AG04450 (cell line): ENCODE measurements at places on chromosomes 1 and 21. TPM values are rescaled to one million over a fixed set of nuclear protein-coding genes. Genes with fewer than 3 reads are reported as not detected.

DNA sequence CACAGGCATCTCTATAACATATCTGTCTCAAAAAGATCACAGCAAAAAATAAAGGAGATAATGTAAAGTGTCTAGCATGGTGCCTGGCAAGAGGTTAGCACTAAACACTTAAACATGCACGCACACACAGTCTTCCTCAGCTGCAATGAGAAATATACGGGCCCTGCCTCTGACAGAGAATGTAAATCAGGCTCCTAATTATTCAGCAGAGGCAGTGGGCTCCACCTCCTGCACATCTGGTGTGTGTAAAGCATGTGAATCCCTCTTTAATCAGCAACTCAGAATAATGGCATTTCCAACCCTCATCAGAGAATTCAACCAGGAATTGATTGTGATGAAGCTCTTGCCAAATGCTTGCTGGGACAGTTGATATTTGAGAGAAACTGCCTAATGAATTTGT is 85.6 kb upstream of the KCNA3 start:
- DNase-seq, result no peak

The PPIH gene
- polyA plus RNA-seq, result 25.8 and 36.1 TPM in 2 replicates

- no peak for DNase-seq
Measured at GRCh38 chr1:28915031-28915895, 894 bp downstream of the EPB41 start.

GRCh38 chr1:191174298-191174697 is 696.6 kb upstream of the BRINP3 start:
- no peak for DNase-seq

- no peak for DNase-seq
Measured at GRCh38 chr1:198651650-198652400, 13.0 kb downstream of the PTPRC start.

DNA sequence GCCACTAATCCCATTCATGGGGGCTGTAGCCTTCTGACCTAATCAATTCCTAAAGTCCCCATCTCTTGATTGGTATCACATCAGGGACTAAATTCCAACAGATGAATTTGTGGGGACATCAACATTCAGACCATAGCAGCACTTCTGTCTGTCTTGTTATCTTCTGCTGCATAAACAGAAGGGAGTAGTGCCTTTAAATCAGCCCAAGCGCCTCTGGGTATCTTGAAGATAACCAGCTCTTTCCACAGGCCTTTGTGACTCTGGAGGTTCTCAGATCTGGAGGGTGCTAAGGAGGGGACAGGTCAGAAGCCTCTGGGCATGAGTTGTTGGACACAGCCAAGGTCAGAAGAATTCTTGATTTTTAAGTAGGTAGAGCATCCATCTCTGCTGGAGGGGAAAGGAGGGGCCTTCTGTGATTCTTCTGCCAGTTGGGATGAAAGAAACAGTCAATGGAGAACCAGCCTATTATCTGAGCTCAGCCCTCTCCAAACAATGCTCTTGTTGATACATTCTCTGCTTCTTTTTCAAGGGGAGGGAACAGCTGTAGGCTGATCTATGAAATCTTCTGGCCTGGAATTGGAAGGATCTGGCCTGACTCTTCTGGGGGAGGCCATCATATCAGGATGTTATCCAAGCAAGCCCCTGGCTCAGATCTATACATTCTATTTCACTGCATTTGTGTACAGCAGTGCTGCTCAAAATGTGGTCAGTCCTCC is 31.3 kb upstream of the LRIG2 start:
- DNase-seq, result no peak

DNA sequence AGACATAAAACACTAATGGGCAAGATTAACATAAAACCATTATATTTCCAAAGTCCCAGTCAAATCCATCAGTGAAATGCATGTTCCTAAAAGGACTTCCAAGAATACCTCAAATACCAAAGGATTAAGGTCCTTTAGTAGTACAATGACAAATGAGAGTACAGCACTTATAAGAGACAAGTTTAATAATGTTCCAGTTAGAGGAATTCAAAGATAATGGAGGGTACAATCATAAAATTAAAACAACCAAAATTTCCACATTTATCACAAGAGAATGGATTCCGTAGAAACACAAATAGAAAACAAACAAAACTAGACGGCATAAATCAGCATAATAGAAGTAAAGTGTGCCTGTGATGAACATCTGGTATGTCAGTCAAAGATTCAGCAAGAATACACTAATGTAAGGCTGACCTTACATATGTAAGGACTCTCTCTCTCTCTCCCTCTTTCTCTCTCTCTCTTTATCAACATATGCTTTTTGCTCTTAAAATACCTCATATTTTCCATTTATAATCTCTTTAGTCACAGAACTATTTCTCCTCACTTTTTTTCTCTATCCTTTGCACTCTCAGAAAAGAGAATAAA is 32.8 kb upstream of the C1orf53 start:
- no peak for DNase-seq

DNA sequence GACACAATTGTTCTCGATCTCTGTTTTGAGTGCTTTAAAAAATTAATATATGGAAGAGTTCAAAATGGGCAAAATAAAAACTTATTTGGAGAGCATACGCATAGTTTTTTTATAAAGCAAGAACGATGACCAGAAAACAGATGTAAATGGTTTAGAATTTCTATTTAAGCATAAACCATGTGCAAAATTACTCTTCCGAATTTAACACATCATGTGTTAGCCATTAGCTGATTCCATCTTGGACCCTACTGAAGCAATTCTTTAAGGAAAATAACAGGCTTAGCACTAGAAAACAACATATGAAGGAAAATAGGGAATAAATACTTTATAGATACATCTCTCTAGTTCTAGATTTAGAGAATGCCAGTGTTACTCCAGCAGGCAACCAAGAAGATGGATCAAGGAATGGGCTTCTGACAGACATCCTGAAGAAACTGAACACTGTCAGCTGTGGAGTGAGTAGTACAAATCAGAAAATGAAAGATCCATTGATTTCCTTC is 26.7 kb downstream of the CDC7 start:
- no peak for DNase-seq

GRCh38 chr1:57336793-57337192 is 87.1 kb downstream of the DAB1 start:
- DNase-seq, result no peak

DNA sequence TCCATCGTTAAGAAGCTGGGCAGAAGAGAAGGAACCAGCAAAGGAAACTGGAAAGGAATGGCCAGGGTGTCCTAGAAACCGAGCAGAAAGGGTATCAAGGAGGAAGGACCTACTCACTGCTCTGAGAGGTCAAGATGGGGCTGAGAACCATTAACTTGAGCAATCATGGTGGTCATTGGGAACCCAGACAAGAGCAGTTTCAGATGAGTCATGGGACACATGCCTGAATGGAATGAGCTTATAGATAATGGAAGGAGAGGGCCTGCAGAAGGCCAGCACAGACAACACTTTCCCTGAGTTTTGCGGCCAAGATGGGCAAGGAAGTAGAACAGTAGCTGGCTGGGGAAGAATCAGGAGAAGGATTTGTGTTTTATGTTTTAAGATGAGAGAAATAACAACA is 383.2 kb downstream of the KIF26B start:
- no peak for DNase-seq

DNA sequence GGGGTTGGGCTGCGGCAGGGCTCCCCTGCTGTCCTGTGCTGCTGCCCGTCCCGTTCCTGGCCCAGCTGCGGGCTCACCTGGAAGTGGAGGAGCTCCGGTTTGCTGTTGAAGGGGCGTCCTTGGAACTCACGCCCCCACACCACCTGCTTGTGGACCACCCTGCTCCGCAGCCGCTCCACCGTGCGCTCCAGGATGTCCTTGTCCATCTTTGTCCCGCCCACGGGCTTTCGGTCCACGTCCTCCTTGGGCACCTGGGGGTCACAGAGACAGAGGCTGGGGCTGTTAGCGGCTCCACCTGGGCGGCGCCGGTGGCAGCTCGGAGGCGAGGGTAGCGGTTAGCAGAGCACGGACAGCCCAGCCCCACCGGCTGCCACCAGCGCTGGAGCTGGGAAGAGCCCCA is 38.8 kb downstream of the CFAP74 start:
- no peak for DNase-seq

- no peak for DNase-seq
Measured at GRCh38 chr1:37437087-37437486, 37.3 kb upstream of the ZC3H12A start.

DNA sequence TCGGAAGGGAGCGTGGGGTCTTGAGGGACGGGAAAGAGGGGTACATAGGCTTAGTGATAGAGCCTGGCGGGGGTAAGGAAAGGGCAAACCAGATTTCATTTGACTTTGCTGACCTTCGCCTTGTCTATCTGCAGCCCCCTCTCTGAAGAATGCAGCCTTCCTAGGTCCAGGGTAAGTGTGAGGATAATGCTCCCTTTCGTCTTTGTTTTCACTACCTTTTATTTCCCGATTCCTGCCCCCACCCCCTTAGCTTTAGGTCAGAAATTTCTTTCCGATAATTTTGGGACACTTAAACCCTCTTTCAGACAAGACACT is 396 bp downstream of the ATP5PB start:
- DNase-seq, result no peak

DNA sequence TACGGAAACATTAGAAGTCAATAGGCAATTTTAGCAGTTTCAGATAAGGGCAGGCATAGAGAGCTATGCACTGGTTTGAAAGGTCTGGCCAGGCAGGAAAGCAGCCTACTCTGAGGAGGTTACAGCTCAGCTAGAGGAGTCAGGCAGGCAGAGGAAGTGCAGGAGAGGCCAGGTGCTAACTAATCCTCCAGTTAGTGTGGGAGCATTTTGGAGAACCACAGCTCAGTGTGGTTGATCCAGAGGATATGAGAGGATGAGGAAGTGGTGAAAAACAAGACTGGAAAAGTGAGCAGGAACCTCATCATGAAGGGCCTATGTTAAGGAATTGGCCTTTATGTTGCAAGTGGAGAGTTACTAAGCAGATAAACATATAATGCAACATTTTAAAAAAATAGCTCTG is 282.4 kb upstream of the SGIP1 start:
- DNase-seq, result no peak

- no peak for DNase-seq
Measured at GRCh38 chr1:100348549-100349144, 3.7 kb upstream of the CDC14A start.

GRCh38 chr1:58395355-58395754 is 151.2 kb downstream of the OMA1 start:
- DNase-seq, result peak; percentile 78

- no peak for DNase-seq
Measured at GRCh38 chr1:150002217-150002616, 8.3 kb downstream of the OTUD7B start.

DNA sequence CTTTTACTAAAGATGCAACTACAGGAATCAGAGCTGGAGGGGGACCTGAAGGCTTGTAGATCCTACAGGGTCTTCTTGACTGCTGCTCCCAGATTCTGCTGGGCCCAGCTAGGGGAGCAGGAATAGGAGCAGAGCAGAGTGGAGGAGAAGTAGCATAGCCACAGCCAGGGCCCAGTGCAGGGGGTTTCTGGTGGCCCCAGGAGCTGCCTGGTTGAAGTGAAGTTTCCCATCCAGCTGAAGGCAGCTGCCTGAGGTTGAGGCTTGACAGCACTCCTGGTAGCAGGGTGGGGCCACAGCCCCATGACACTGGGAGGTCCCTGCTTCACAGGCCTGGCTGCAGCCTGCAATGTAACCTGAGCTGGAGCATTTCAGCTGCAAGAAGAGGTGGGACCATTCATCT is 2.0 kb upstream of the INPP5B start:
- no peak for DNase-seq
